GM12864 (cell line): ENCODE measurements at places on chromosomes 7 and 10.

DNA sequence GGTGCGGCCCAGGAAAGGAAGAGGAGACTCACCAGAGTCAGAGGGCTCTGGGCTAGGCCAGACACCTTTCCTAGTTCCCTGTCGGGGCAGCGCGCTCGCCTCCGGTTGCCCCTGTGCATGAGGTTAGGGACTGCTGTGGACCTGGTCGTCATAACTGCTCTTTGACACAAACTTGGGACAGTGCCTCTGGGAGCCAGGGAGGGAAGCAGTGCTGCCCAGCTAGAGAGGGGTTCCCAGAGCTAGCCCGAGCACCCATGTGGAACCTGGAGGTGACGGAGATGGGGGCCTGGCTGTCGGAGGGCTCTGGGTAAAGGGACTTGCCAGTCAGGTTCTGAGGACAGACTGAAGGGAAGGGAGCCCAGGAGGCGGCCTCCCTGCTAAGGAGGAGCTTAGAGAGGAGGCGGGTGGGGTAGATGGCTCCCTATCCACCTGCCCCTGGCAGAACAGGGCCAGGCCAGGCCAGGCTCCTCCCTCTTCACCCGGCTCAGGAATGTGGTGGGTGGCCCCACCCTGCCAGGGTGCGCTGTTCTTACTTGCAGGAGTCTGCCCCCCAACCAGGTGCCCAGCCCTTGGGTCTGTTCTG is 29.7 kb downstream of the AGAP3 start:
- no peak for DNase-seq

GRCh38 chr10:102656791-102657371 is 12.6 kb downstream of the TRIM8 start:
- DNase-seq: no peak

GRCh38 chr7:145211211-145211610 is 375.4 kb upstream of the TPK1 start:
- DNase-seq: no peak

DNA sequence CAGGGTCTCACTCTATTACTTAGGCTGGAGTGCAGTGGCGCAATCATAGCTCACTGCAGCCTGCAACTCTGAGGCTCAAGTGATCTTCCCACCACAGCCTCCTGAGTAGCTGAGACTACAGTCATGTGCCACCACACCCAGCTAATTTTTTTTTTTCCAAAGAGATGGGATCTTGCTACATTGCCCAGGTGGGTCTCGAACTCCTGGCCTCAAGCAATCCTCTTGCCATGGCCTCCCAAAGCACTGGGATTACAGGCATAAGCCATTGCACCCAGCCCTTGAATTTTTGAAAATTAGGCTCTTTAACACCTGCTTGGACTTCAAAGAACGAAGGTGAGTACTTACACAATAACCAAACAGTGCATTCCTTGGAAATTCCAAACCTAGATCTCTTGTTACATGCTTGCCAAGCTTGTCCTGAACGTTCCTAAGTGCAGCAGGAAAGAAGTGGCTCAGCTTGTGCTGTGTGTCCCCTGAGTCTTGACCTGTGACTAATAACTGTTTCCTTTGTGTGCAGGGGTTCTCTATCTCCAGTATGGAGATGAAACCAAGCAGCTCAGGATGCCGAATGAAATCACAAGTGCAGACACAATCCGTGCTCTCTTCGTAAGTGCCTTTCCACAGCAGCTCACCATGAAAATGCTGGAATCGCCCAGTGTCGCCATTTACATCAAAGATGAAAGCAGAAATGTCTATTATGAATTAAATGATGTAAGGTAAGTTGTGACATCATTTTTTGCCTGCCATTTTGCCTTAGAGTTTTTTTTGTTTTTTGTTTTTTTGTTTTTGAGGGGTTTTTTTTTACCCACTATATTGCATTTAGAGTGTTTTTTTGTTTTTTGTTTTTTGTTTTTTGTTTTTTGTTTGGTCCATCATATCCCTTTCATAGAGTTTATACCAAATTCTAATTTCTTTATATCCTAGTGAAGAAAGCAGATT is 223.8 kb downstream of the KIAA1217 start:
- no peak for DNase-seq

GRCh38 chr7:36635091-36635490 is 89.2 kb downstream of the AOAH start:
- DNase-seq: no peak

GRCh38 chr7:129436335-129436923 is 2.2 kb downstream of the STRIP2 start:
- DNase-seq: no peak

DNA sequence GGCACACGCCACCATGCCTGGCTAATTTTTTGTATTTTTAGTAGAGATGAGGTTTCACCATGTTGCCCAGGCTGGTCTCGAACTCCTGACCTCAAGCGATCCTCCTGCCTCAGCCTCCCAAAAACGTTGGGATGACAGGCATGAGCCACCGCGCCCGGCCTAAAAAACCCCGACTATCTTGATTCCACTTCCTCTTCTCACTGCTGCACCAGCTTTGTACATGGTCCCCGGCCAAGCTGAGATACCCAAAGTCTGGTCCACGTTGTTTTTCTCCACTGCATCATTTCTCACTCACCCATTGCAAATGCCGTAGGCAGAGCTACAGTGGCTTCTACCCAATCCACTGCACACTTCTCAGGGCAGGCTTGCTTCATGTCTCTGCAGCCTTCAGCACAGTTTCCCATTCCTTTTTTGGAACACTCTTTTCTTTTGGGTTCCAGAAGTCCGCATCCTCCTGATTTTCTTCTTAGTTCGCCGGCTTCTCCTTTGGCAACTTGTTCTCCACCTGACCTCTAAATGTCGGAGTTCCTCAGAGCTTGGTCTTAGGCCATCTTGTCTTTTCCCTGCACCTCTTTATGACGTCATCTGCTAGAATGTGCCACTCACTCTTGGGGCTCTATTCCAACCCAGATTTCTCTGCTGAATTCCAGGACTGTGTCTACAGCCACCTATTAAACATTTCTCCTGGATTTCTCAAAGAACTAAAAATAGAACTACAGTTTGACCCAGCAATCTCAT is 6.0 kb upstream of the GNB2 start:
- no peak for DNase-seq

DNA sequence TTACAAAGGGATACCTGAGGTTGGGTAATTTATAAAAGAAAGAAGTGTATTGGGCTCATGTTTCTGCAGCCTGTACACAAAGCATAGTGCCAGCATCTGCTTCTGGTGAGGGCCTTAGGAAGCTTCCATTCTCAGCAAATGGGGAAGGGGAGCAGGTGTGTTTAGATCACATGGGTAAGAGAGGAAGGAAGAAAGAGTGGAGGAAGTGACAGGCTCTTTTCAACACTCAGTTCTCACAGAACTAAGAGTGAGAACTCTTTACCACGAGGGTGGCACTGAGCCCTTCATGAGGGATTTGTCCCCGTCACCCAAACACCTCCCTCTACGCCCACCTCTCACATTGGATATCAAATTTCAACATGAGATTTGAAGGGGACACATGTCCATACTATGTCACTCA is 506 bp upstream of the FAM170B start:
- no peak for DNase-seq

GRCh38 chr10:61845950-61846268 is 55.6 kb upstream of the ARID5B start:
- DNase-seq: no peak

- DNase-seq: no peak
Measured at GRCh38 chr7:2115760-2116447, 116.8 kb downstream of the MAD1L1 start.

- no peak for DNase-seq
Measured at GRCh38 chr10:11026773-11027172, 9.1 kb downstream of the CELF2 start.

- no peak for DNase-seq
Measured at GRCh38 chr7:8908889-8909288, 475.5 kb downstream of the NXPH1 start.

- DNase-seq: no peak
Measured at GRCh38 chr10:120530699-120531098, 73.7 kb downstream of the PLPP4 start.

- no peak for DNase-seq
Measured at GRCh38 chr10:120477021-120477742, 20.2 kb downstream of the PLPP4 start.

GRCh38 chr7:29350351-29350750 is 155.8 kb downstream of the CHN2 start:
- no peak for DNase-seq

DNA sequence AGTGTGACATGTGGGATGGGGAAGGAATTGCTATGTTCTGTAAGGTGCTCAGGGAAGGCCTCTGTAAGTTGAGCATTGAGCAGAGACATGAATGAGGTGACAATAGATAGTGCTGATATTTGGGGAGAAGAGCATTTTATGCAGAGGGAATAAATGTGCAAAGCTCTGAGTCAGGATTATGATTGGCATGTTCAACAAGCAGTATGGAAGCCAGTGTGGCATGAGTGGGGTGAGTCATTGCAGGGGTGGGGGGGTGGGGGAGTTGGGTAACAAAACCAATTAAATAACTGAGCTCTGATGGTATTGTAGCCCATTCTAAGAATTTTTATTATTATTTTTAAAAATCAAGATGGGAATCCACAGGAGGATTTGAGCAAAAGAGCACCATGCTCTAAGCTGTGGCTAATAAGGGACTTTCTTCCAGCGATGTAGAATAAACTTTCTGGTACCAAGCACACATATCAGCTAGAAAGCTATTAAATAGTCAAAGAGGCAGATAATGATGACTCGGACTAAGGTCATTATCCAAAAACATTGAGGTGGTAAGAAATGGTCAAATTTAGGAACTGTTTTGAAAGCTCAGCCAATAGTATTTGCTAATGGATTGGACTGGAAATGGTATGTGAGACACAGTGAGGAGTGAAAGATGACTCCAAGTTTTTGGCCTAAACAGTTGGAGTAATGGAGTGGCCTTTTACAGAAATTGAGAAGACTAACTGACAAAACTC is 96.4 kb downstream of the PRKG1 start:
- DNase-seq: no peak

- no peak for DNase-seq
Measured at GRCh38 chr7:153943457-153943856, 108.7 kb upstream of the DPP6 start.

DNA sequence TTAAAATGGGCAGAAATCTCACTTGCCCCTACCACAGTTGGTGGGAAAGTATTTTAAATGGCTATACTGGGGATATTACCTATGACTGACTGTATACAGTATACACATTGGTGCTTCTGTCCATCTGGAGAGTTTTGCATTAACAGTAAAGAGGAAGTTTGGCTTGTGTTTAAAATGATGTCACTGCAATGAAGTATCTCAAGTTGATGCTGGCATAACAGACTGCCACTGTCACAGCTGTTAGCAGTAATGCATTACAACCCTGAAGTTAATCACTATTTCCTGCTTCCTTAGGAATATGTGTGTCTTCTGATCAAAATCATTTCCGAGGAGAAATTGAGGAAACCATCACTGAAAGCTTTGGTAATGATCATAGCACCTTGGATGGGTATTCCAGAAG is 1.9 kb downstream of the DKK1 start:
- no peak for DNase-seq

DNA sequence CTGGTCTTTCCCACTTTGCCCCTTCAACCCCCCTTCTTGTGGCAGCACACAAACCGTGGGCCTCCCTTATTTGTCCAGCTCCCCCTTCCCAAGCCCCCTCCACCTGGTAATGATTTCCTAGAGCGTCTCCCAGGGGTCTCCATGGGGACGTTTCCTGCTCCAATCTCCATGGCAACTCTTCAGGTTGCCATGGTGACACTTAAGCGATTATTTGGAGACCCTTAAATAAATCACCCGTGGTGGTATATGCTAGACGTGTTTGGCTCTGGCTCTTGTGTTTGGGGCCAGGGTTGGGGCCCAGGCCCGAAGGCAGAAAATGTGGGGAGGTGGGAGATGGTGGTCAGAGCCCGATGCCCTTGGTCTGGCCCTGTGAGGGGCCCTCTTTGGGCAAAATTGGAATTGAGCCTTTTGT is 41.1 kb upstream of the DLG5 start:
- DNase-seq: no peak

GRCh38 chr7:27693794-27694193 is 31.1 kb upstream of the HIBADH start:
- no peak for DNase-seq

- no peak for DNase-seq
Measured at GRCh38 chr7:91249506-91250233, 14.6 kb upstream of the FZD1 start.

DNA sequence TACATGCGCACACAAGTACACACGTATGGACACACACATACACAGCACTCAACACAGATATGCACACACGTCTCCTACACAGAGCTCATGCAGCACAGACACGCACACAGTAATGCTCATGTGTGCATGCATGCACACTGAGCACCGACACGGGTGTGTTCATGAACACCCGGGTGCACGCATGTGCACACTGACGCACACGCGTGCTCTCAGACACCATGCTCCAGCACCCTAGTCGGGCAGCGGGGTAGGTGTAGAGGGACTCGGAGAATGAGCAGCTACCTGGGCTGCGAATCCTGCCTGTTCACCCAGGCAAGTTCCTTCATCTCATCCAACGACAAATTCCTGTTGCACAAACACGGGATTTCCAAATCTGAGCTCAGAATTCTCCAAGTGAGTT is 184.7 kb downstream of the MAD1L1 start:
- no peak for DNase-seq

GRCh38 chr7:91731976-91732375 is 148.5 kb downstream of the MTERF1 start:
- DNase-seq: no peak

DNA sequence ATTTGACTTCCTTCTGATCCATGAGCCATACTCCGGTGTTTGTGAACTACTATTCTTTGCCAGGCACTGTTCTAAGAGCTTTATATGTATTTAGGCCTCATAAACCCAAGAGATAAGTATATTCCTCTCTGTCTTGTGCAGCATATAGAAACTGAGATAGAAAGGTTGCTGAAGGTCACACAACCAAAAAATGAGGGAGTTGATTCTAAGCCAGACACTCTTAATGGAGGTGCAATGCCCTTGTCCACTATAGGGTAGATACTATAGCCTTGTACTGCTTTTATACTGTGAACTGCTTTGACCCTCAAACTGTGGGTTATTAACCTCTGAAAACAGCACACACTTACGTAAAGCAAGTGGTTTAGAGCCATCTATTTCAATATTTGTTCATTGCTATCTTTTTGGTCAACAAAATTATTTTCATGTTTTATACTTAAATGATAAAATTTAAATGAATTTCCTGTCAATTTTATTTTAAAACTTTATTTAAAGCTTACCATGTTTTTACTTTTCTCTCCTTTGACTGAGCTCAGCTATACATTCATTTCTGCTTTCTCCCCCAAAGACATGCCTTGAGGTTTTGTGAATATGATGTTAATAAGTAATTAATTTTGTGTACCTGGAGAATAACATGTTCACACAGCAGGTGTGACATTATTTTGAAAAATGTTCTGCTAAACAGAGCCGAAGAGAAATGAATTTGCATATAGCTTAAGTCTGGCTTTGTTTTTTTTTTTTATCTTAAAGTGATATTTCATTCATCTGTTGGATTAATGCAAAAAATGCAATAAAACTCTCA is 687.3 kb downstream of the DNAJB9 start:
- DNase-seq: no peak
